CD8-positive, alpha-beta T cell (primary cell): ENCODE measurements at places on chromosomes 7 and 10.

DNA sequence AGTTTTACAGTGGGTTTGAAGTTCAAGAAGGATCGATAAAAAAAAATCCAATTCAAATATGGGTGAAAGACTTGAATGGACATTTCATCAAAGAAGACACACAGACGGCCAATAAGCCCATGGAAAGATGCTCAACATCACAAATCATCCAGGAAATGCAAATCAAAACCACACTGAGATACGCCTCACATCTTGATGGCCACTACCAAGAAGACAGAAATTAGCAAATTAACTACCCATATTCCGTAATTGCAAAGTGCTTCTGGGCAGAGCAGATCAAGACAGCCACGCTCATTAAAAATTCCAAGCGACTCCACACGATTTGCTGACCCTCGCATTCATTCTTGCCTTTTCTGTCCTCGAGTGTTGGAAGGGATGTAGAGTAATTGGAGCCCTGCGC lies 34.1 kb upstream of the PPP2R2D start:
- DNase-seq: no peak

- no peak for DNase-seq
These were observed 234.2 kb downstream of the CRPPA start for GRCh38 chr7:16187131-16187530.

GRCh38 chr7:22550514-22551030 lies 50.6 kb upstream of the STEAP1B start:
- no peak for DNase-seq

DNA sequence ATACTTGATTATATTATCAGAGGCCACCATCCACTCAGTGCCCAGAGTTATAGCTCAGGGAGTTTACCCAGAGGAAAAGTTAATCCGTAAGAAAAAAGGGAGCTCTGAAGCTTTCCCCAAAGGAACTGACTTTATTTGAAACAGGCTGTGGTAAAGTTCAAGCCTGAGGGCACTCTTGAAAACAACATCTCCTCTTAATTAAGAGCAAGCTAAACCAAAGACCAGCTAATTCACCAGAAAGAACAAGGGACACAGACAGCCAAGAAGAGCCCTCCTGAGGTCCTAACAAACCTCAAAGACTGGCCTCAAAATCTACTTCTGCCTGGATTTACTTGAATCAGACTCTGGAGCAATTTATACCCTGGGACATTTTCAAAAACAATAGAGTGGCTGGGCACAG lies 159.6 kb upstream of the CHST15 start:
- no peak for DNase-seq

DNA sequence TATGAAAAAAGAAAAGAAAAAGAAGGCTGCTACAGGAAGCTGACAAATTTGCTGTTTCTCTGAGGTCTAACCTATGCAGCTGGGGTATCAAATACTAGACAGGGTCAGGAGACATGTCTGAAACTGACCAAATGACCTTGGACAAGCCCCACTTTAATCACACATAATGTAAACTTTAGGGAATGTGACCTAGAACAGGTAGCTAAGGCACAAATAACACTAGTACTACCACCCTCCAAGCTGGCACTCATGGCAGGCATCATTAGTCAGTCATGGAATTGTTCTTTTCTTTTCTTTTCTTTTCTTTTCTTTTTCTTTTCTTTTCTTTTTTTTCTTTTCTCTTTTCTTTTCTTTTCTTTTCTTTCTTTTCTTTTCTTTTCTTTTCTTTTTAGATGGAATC lies 250.4 kb downstream of the KCNMA1 start:
- DNase-seq: no peak

DNA sequence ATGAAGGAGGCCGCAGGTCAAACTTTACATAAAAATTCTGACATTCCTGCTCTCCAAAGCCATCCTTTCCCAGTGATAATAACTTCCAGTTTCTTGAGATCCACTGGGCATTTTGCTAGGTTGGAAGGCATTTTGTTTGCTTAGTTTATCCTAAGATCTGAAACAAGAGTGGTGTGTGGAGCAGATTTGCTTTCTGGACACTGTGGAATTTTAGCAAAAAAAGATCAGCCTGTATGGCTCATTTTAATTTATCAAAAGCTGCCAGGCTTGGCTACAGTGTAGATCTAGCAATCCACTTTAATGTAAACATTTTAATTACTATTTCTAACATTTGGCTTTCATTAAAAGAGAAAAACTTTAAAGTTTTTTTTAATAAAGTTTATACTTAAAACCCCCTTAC lies 124.8 kb downstream of the SAMD9 start:
- DNase-seq: no peak

DNA sequence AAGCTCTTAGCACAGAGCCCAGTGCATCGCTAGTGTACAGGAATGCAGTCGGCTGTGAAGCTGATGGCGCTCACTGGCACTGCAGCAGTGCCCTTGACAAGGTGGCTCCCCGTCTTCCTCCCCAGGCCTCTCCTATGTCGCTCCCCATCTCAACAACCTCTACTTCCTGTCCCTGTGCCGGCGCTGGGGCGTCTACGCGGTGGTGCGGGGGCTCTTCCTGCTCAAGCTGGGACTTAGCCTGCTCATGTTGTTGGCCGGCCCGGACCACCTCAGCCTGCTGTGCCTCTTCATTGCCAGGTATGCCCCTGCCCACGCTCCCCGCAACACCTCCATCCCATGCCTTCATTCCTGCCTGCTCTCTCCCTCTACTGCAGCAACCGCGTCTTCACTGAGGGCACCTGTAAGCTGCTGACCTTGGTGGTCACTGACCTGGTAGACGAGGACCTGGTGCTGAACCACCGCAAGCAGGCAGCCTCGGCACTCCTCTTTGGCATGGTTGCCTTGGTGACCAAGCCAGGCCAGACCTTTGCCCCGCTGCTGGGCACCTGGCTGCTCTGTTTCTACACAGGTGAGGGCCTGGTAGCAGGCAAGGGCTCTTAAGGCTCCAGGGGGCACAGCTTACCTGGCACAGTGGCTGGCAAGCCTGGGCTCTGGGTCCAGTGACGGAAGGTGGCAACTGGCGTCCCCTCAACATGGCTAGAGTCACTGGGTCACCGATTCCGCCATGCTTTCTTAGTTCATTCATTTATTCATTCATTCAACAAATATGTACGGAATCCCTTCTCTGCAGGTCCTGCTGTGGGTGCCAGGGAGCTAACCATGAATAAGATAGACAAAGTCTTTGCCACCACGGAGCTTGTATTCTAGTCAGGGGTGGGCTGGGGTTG lies 22.3 kb upstream of the C10orf95 start:
- DNase-seq: peak; percentile 44
